ENCODE measurements at places on chromosomes 2 and 18.

- DNase-seq = no peak
Measured at GRCh38 chr2:105812180-105813044, 67.7 kb downstream of the NCK2 start.

DNA sequence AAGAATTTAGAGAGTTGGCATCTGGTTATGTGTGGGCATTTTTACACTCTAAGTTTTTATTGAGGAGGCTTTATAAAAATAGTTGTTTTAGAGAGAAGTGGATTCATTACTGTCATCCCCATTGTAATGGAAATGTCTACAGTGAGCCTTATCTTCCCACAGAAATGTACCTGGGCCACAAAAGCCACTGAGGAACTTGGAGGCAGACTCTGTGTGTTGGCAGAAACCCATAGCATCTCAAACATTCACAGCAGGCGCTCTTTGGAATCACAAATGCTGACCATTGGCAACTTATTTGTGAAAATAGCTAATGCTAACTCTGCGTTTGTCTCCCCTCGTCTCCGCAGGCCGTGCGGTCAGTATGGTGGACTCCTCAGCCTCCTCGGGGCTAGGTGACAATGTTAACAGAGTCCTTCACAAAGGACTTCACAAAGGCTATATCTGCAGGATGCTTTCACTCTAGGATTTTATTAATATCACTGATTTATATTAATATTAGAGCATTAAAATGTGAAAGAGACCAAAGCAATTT is 689.1 kb upstream of the POU3F3 start:
- no peak for DNase-seq

- DNase-seq = no peak
Measured at GRCh38 chr2:98039085-98039756, 43.5 kb upstream of the TMEM131 start.

GRCh38 chr18:34773961-34774766 is 64.1 kb downstream of the DTNA start:
- no peak for DNase-seq

GRCh38 chr18:76822506-76823160 is at the start of gene ZNF236:
TSS of gene ZNF236 (plus strand) at chr18:76822557. CDS start at chr18:76822608, 51 bp downstream.
- peak; percentile 32 for DNase-seq

DNA sequence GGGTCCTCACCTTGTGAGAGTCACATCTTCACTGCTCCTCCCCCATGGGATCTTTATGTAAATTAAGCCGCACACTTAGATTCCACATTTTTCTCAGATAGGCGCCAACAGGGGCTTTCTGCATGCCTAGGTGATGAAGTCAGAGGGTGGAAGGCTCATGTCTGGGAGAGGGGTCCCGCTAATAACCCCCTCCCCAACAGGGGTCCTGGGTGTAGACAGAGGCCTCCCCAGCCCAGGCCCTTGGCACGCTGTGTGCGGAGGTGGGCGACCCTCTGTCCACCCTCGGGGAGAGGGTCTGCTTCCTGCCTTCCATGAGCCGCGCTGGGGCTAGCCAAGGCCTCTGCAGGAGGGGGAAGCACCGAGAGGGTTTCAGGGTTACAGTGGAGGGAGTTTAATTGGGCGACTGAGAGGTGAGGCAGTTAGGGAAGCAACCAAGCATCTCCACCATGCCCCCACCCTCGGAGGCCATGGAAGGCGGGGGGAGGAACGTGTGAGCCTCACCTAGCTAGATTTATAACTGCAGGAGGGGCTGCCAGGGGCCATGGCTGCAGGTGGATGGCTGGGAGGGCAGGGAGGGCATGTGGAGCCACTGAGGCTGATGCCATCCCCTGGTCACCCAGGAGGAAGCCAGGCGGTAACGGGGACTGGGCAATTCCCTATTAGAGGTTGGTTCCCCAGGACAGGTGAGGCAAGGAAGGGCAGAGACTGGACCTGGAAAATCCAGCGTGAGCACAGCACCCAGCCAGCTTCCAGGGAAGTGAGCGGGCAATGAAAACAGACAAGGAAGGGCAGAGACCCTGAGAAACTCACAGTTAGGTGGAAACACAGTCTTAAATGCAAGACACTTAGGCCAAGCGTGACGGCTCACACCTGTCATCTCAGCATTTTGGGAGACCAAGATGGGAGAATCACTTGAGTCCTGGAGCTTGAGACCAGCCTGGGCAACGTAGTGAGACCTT is 7.7 kb upstream of the PXDN start:
- DNase-seq = no peak

DNA sequence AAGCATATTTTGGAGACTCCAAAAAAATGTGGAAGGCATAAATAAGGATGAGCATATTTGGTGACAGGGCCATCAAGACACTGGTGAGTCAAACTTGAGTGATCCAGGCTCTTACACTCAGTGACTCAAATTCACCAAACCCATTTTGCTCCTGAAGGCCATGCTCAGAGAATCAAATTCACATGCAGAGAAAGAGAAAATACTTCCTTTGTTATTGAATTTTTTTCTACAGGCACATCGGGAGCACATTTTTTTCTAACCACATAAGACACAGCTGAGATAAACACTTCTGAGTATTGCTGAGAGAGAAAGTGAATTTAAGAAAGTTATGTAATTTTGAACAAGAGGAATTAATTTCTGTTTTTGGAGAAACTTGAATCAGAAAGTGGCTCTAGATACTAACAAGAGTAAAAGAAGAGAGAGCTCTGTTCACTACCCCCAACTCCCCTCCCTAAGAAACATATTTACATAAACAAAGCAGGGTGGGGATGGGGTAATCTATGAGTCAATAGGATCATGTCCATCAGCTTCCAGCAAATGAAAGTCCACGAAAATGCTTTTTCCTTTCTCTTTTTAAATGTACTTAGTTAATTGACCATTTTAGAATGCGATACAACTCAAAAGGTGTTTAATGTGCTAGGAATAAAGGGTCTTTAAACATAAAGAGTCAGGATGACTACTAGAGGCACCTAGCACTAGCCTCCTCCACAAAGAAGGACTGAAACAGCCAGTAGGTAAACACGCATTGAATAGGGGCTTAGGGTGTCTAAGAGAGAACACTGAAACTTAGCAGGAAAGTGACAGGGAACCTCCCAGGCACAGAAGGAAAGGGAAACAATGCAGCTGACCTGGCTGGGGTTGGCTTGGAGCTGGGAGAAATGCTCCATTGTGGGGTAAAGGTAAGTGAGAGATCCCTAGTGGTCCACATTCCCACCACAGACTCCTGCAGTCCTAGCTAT is 152.3 kb downstream of the KCNE4 start:
- DNase-seq = no peak

- no peak for DNase-seq
Measured at GRCh38 chr2:240220371-240220770, 79.9 kb upstream of the OTOS start.

DNA sequence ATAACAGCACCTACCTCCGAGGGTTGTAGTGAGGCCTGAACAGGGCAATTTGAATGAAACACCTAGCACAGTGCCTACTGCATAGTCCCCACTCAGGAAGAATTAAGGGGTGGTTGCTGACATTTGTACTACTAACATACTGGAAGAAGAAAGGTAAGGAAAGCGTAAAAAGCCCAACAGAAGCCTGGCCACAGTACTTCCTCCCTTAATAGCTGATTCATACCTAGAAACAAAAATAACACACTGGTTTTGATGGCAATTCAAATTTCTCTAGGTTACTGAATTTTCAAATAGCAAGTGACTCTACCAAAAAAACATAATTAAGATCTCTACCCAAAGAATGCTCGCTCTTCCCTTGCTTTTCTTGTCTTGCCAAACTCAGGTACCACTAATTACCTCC is 16.2 kb downstream of the SUCLG1 start:
- DNase-seq = no peak
